ENCODE measurements at places on chromosomes 12 and 14. TPM values are rescaled to one million over a fixed set of nuclear protein-coding genes. Genes with fewer than 3 reads are reported as not detected.

DNA sequence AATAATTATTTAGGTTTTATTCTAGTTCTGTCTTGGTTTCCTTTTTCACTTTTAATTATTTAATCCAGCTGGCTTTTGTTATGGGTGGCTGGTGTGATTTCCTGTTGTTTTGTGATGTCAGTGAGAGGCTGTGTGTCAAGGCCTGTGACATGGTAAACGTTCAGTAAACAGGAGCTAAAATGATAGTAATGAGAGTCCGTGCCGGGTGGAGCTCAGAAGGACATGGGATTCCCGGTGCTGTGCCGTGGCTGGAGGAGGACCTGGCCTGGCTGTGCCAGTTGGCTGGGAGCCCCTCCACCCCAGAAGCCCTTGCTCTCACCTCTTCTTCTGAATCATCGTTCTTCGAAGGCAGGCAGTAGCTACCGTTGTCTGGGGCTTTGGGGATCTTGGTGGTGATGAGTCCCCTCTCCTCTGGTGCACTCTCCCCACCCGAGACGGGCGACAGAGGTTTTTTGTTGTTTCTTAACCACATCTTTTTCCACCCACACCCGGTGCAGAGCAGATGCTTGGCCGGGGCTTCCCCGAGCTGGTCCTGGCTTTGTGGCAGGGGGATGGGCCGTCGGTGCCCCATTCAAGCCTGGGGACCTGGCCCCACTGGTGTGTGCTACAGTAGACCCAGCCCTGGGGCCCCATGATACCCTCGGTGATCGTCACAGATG is 29.1 kb downstream of the SH2B3 start:
- DNase-seq = peak; percentile 84
- no peaks in the 10 kb centered on the region for H3K36me3 ChIP-seq
- peak overlapping the region; percentile 97 for H3K27ac ChIP-seq
- H3K4me1 ChIP-seq = peaks cover 98% of the 10 kb centered on the region
- no peaks in the 10 kb centered on the region for H3K27me3 ChIP-seq

- H3K4me3 ChIP-seq = no peak overlapping the region
- no peak for DNase-seq
- peaks cover 2% of the 10 kb centered on the region for H3K36me3 ChIP-seq
- no peaks in the 10 kb centered on the region for H3K27me3 ChIP-seq
- H3K4me1 ChIP-seq = peaks cover 20% of the 10 kb centered on the region
Measured at GRCh38 chr12:53292426-53292825, 2.9 kb upstream of the PFDN5 start.

GRCh38 chr12:111414711-111415252 is 9.1 kb downstream of the SH2B3 start:
- no peaks in the 10 kb centered on the region for H3K27me3 ChIP-seq
- H3K36me3 ChIP-seq = peaks cover 15% of the 10 kb centered on the region
- no peak for DNase-seq
- H3K4me3 ChIP-seq = no peak overlapping the region
- H3K4me1 ChIP-seq = peaks cover 56% of the 10 kb centered on the region

- H3K27ac ChIP-seq = no peak overlapping the region
- H3K36me3 ChIP-seq = no peaks in the 10 kb centered on the region
- H3K4me1 ChIP-seq = no peaks in the 10 kb centered on the region
- peak; percentile 1 for DNase-seq
- H3K4me3 ChIP-seq = no peak overlapping the region
Measured at GRCh38 chr14:29548948-29549370, 378.7 kb downstream of the PRKD1 start.

Gene SLC10A1
- total RNA-seq = not detected

DNA sequence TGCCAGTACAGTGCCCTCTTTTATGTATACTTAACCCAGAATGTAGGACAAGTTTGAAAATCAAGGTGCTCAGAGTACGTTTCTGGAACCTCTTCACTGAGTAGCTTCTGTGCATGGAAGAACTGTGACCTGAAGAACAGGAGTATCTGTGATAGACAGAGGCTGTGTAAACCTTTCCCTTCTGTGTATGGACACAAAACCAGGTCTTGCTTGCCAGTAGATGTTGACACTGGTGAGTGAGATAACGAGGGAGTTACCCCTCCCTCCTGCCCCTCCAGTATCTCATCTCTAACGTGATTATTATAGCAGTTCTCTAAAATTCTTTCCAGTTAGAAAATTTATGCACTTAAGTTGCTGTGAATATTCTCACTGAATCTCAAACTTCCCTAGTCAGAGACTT is 170.8 kb downstream of the RPL10L start:
- no peak overlapping the region for H3K4me3 ChIP-seq
- no peak overlapping the region for H3K27ac ChIP-seq
- no peaks in the 10 kb centered on the region for H3K27me3 ChIP-seq
- no peaks in the 10 kb centered on the region for H3K36me3 ChIP-seq
- no peak for DNase-seq

Gene TBX5
- total RNA-seq = not detected
